GM12878 (cell line): ENCODE measurements at places on chromosomes 2 and 18.
A peak's percentile ranks its signal among the peaks of the same experiment; 100 is the strongest.

DNA sequence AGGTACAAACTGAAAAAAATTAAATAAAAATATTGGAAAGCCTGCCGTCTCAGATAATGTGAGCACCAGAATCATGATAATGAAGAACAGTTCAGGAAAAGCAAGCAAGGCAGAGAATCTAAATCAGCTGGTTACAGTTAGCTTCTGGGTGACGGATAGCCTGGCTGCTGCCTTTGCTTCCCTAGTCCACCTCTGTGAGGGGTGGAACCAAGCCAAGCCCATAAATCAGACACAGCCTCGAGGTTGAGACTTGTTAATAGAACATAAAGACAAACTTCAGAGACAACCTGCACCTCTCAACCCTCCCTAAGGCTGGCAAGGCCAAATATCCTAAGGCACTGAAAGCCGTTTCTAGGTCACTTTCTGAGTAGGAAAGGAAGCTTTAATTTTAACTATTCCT lies 334.7 kb upstream of the SLC39A10 start:
- DNase-seq: no peak

GRCh38 chr18:74914052-74914591 lies 294.8 kb downstream of the PTGR3 start:
- DNase-seq: no peak

GRCh38 chr2:33573657-33574056 lies 25.4 kb downstream of the FAM98A start:
- DNase-seq: no peak

GRCh38 chr18:68056936-68057335 lies 540.4 kb upstream of the DSEL start:
- DNase-seq: no peak

GRCh38 chr2:154402213-154402612 lies 296.3 kb upstream of the KCNJ3 start:
- no peak for DNase-seq

DNA sequence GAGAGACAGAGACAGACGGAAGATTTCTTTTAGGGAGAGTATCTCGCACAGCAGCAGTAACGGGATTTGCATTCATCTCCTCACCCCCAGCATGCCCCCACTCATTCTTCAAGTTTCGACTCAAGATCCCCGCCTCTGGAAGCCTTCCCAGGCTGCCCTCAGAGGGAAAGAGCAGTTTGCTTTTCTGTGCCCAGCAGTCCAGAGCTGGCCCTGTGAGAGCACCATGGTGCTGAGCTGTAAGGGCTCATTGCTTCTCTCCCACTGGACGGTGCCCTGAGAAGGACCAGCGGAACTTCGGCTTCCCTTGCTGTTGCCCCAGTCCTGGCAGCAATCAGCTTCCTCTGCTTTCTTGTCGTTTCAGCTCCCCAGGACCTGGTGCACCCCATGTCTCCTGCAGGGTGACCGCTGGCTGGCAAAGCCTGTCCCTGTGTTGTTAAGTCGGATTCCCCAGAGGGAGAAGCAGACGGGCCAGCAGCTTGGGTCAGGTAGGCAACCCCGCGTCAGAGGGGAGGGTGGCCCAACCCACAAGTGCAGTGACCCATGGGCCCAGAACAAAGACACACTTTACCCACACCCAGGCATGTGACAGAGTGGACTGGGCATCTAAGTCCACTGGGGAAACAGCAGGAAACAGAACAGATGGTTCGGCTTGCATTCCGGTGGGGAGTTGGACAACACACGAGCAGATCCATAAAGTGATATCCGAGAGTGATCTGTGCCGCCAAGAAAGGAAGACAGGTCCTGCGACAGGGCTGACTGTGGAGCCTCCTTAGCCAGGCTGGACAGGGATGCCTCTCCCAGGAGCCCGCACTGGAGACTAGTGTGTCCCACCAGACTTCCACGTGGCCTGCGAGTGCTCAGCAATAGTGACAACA lies 36.6 kb downstream of the TMEM177 start:
- DNase-seq: no peak

GRCh38 chr2:174552880-174553279 lies 44.7 kb downstream of the WIPF1 start:
- DNase-seq: no peak

DNA sequence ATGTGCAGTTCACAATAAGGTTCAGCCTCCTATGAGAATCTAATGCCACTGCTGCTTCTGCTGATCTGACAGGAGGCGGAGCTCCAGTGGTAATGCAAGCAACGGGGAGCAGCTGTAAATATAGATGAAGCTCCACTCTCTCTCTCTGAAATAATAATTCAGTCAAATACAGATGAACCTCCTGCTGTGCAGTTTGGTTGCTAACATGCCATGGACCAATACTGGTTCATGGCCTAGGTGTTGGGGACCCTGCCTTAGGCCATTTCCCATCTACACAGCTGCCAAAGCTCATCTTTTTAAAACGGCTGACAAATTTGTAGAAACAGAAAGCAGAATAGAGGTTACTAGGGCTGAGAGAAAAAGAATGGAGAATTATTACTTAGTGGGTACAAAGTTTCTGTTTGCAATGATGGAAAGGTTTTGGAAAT lies 10.7 kb upstream of the HNRNPA3 start:
- DNase-seq: no peak

GRCh38 chr18:13398631-13399030 lies 180.1 kb downstream of the LDLRAD4 start:
- DNase-seq: no peak

GRCh38 chr18:27771571-27771970 lies 405.4 kb downstream of the CDH2 start:
- no peak for DNase-seq

DNA sequence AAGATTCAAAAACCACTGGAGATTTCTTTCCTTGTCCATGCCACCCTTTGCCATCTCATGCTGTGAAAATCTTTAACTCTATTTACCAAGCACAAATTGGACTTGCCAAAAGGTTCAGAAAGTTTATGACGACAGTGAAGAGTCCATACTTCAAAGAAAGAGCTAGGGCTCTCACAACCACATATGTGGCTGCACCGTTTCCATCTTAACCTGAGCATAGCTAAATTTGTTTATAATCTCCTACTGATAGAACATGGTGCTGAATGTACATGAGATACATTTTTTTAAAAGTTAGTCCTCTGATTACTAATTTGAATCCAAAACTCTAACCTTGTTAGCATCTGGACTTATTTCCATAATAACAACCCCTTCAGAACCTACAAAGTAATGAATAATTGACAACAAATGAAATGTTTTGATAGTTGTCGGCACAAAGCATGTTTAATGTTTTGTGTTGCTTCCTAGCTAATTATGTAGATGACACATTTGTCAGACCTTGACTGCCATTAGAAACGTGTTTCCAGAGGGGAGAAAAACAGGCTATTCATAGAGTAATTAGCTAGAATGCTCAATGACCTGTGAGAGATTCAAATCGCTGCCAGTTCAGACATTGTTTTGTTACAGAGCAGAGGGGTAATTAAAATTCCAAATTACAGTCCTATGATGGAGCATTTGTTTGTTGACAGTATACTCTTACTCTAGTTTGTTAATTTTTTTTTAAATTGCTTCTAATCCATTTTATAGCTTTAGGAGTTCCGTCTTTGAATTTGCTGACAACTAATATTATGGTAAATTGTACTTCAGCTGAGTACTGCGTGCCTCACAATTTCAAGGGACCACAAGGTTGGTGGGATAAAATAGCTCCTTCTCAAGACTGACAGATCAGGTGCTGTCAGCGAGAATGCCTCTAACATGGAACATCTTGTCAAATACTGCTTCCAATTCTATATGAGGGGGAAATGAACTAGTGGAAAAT lies 31.8 kb downstream of the ARHGAP15 start:
- no peak for DNase-seq

DNA sequence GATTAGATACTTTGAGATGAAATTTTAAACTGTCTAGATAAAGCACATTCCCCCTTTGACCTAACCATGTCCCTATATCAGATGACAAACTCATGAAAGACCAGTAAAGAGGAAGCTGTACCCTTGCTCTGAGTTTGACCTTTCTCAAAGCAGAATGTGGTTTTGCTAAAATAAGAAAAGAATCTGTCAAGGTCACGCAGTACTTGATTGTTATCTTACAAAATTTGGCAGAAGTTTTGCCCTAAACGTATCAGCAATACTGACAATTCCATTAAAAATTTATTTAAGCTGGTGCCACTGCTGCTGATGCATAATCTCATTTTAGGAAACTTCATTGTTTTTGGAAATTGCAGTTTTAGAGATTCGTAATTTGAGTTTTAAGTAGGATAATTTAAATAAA lies 31.2 kb upstream of the GALM start:
- DNase-seq: peak; percentile 48

GRCh38 chr2:83587309-83587708 lies 871.8 kb downstream of the SUCLG1 start:
- DNase-seq: no peak

GRCh38 chr2:214376618-214377285 lies 34.1 kb upstream of the VWC2L start:
- DNase-seq: no peak

DNA sequence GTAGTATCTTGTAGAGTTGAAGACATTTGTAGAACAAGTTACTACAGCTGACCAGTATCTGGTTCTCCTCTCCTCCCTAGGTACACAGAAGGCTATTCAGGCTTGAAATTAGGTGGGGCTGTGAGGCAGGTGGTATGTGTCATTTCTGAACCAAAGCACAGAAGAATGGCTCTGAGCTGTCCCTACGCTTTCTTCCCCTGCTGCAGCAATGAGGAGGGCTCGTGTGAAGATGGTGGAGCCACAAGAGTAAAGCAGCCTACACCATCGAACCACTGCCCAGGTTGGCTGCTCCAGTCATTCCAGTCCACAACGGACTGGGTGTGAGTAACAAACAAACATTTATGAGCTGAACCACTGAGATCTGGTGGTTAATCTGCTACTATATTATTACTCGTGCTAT lies 148.9 kb downstream of the DTNB start:
- no peak for DNase-seq

DNA sequence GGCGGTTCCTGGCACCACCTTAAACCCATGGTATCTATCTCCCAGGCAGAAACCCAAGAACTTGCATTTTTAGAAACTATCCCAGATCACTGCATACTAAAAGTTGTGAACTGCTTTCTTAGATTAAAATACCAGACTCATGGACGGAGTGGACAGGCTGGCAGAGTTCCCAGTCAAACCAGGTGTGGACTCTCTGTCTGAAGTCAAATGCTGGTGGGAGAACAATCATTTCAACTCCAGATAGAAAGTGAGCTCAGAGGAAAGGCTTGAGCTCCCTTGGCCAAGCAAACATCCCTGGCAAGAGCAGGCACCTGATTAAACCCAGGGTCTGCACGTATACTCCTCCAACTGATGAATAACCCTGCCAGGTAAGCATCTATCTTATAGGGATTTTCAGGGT lies 19.5 kb downstream of the NXPH2 start:
- DNase-seq: no peak

GRCh38 chr2:219221957-219222518 lies 3.3 kb upstream of the ABCB6 start:
- DNase-seq: no peak

GRCh38 chr2:113977660-113978523 lies 88.0 kb downstream of the ACTR3 start:
- no peak for DNase-seq

GRCh38 chr18:60413944-60414547 lies 41.5 kb upstream of the MC4R start:
- no peak for DNase-seq

- DNase-seq: no peak
These were observed 29.0 kb upstream of the MAL start for GRCh38 chr2:94996305-94997100.

DNA sequence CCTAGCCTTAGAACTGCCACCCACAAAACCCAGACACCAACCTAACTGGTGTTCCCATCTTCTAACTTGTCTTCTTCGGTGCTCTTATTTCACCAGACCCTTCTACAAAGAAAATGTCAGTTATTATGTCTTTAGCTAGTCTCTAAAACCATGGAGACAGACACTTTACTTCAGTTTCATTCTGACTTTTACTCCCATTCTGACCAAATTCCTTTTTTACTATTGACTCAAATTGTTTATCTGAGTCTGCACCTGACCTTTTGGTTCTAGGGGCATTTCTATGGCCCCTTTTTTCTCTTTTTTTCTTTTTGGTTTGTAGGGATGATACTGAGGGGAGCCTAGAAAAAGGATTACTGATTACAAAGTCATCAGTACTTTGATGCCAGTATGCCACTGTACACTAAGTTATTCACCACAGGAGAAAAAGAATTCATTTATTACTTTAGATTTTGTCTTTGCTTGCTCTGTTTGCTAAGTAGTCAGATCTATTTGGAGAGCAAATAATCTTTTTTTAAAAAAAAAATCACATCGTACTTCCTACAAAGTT lies 6.8 kb upstream of the SLC1A4 start:
- DNase-seq: peak; percentile 59

- DNase-seq: no peak
These were observed 19.8 kb downstream of the TET3 start for GRCh38 chr2:74004212-74005182.
